CD14-positive monocyte (primary cell): ENCODE measurements at places on chromosomes 2 and 18. TPM values are rescaled to one million over a fixed set of nuclear protein-coding genes. Genes with fewer than 3 reads are reported as not detected.

GRCh38 chr2:218006741-218007140 is 3.9 kb upstream of the TNS1 start:
- DNase-seq = no peak

GRCh38 chr2:106537791-106538191 is 50.6 kb downstream of the CD8B2 start:
- DNase-seq = peak; percentile 82

- no peak for DNase-seq
Measured at GRCh38 chr18:13804305-13804704, 19.6 kb upstream of the MC5R start.

DNA sequence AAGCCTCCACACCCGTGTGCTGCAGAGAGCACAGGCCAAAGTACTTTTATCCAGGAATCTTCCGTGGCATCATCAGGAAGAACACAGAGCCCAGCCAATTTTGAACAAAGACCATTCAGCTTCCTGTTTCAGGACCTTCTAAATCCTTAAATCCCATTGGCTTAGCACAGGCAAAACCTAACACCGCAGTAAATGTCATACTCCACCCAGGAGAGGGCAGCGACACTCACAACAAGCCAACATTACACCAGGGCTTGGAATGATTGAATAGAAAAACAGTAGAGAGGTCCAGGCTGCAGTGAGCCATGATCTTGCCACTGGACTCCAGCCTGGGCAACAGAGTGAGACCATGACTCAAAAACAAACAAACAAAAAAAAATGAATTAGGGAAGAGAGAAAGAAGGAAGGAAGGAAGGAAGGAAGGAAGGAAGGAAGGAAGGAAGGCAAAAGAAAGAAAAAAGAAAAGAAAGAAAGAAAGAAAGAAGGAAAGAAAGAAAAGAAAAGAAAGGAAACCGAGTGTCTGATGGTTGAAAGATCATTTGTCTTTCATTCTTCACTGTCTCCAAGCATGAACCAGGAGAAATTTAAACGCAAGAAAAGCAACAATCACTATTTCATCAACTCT is 144.6 kb upstream of the SATB2 start:
- no peak for DNase-seq

GRCh38 chr2:42117923-42118753 is 51.0 kb upstream of the EML4 start:
- DNase-seq = peak; percentile 94

GRCh38 chr2:225691711-225692110 is 292.2 kb downstream of the NYAP2 start:
- DNase-seq = no peak

- no peak for DNase-seq
Measured at GRCh38 chr2:153386481-153386897, 92.1 kb downstream of the RPRM start.

DNA sequence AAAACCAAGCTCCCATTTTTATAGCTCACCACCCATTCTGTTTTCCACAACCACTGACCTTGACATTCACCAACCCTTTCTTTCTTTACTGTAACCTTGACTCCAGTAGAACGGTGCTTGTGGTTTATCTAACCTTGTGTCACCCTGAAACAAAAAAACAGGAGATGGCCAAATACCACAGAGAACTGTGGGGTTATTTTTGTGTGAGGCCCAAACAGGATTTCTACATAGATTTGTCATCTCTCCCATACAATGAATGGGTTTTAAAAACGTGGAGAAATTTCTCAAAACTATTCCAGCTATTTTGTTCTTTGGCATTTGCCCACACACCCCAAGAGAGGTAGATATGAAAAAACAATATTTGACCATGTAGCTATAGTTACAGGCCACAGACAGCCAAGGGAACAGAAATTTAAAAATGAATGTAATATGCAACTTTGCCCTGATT is 231.3 kb upstream of the TANK start:
- DNase-seq = no peak

GRCh38 chr2:191697870-191698269 is 19.9 kb downstream of the NABP1 start:
- DNase-seq = no peak

DNA sequence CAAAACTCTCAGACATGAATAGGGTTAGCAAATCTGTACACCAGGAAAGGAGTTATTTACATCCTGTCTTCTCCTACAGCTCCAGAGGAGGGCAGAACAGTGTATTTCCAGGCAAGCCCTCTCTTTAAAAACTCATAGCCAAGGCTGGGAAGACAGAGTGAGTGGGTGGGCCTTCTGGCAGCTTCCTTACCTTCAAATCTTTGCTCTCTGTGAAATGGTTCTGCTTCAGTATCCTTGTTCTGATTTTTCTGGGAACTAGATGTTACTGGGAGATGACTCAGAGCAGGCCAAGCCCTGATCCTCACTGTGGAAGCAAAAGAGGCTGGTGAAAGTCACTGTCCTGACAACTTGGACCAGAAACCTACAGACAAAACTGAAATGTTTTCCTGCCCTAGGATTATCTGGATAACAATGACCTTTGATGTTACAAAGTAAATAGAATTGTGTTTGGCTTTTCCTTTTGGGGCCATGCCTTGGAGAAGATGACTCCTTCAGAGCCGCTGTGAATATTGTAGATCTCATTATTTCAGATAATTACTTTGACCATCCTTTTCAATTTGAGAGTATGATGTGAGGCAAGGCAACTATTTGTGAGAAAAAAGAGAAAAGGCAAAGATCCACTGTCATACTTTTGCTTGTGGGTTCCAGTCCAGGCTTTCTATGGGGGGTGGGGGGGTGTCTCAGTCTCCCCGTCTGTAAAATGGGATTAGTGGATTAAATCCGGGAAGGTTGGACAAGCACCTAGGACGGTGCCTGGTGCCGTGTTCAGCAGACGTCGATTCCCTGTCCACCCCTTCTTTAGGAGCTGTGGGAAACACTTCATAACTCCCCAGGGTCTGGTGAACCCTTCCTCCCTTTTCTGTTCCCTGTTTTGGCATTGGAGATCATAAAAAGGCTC is 644 bp upstream of the QPCT start:
- peak; percentile 53 for DNase-seq

DNA sequence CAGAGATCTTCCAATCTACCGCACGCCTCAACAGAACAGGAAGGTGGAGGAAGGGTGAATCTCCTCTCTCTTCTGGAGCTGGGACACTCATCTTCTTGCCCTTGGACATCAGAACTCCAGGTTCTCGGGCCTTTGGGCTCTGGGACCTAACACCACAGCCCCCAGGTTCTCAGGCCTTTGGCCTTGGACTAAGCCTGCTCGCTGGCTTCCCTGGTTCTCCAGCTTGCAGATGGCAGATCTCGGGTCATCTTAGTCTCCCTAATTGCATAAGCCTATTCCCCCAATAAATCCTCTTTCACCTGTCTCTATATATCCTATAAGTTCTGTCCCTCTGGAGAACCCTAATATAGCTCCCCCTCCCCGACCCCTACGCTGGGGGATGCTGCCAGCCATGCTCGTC is 14.8 kb downstream of the HS6ST1 start:
- no peak for DNase-seq

- DNase-seq = no peak
Measured at GRCh38 chr18:62625019-62625418, 90.3 kb upstream of the PHLPP1 start.

DNA sequence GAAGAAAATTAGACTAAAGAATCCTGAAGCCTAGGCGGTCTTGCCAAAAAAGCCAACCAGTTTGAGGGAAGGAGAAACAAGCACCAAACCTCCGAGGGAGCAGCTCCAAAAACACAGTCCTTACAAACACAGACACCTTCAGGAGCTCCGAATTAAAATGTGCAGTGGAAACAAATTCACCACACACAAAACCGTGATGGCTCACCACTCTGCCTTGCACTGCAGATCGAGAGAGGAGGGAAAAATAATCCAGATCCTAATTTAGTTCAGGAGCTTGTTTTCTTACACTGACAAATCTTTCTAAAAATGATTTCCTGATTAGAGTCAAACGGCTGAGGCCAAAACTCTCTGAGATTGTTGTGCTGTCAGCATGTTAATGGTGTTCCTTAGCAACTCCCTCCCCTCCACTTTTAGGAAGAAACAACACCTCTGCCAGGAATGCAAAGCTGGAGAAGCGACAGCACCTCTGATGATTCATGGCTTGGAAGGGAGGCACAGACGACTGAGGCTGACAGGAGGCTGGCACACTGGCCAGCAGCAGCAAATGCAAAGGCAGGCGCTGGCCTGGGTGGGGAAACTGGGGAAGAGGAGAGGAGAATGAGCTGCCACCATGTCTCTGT is 249.4 kb upstream of the KLHL29 start:
- no peak for DNase-seq

DNA sequence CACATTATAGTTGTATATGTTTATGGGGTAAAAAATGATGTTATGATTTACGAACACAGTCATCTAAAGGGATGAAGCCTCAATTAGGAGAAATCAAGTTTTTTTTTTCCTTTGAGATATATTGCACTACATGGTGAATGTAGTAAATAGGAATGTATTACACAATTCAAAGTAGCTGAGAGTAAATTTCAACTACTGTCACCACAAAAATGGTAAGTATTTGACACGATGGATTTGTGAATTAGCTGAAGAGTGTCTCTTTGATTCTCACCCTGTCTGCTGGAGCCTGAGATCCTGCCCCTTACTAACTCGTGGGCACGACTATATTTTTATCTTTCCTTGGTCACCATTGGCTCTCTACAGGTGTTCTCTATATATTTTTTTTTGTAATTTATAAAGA is 540.4 kb upstream of the DSEL start:
- no peak for DNase-seq

DNA sequence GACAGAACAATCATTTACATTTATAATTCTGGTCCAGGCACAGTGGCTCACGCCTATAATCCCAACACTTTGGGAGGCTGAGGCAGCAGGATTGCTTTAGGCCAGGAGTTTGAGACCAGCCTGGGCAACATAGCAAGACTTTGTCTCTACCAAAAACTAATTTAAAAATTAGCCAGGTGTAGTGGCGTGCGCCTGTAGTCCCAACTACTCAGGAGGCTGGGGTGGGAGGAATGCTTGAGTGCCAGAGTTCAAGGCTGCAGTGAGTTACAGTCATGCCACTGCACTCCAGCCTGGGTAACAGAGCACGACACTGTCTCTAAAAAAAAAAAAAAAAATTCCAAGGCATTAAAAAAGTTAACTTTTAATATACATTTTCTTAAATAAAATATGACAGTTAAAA is 88.1 kb downstream of the PLEKHM3 start:
- no peak for DNase-seq

- no peak for DNase-seq
Measured at GRCh38 chr2:211204456-211204855, 648.1 kb downstream of the CPS1 start.

DNA sequence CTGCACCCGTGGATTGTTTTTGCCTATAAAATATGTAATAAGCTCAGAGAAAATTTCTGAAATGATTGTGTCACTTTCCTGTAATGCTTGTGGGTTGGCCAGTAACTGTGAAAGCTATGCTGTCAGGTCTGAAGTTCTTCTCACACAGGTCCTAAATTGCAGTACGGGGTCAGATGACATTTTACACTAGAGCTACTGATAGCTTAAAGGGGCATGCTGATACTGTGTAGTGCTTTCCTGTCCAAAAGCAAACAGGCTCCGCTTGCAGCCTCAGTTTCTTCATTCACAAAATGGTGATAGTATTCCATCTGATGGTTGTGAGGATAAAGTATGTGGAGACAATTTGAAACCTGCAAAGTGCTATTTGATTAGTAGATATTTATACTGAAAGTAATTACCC is 7.6 kb upstream of the FARSB start:
- no peak for DNase-seq

GRCh38 chr2:159561786-159562185 is 54.6 kb downstream of the BAZ2B start:
- peak; percentile 67 for DNase-seq

SRD5A2 gene
- not detected in 2 replicates for polyA plus RNA-seq

IHH gene
- not detected for polyA plus RNA-seq

STEAP3 gene
- polyA plus RNA-seq = 3.3 TPM

FRZB gene
- not detected for polyA plus RNA-seq

MEP1B gene
- polyA plus RNA-seq = not detected in 2 replicates

LPIN1 gene
- polyA plus RNA-seq = 2.7 TPM

CNRIP1 gene
- 0.17 TPM for polyA plus RNA-seq

CFAP65 gene
- polyA plus RNA-seq = not detected in 2 replicates

NT5DC4 gene
- polyA plus RNA-seq = not detected

TMEM17 gene
- 0.26 TPM for polyA plus RNA-seq

COL4A3 gene
- polyA plus RNA-seq = not detected

LDLRAD4 gene
- 13.8 TPM for polyA plus RNA-seq
